Endothelial cell of umbilical vein (primary cell): ENCODE measurements at places on chromosomes 7 and 10. TPM values are rescaled to one million over a fixed set of nuclear protein-coding genes. Genes with fewer than 3 reads are reported as not detected.

DNA sequence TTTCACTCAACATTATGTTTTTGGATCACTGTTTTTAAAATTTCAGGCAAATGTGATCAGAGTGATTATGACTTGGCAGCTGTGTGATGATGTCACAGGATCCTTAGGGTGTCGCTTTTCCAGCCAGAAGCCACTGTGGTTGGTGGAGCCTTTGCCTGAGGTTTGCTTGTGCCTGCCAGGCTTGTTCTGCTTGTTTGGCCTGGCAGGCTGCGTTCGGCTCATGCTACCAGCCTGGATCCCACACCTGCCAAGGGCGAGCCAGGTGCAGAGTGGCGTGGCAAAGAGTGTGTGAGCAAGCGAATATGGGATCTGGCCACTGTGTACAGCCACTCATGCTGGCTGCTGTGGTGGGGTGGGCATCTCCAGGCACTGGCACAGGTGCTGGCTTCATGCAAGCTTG lies 55.7 kb downstream of the ADK start:
- no peak for DNase-seq

DNA sequence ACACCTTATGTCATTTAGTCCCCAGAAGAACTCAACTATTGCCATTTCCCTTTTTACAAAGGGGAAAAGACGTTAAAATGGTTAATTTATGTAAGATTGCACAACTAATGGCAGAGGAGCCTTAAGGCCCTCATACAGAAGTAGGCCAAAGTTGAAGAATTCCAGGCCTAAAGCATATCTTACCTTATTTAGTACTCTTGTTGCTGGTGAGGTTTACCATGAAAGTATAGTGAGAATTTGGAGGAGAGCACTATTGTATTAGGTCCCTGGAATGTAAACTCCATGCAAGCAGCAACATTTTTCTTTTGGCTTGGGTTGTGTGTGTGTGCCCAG lies 731 bp upstream of the CRPPA start:
- no peak for DNase-seq

DNA sequence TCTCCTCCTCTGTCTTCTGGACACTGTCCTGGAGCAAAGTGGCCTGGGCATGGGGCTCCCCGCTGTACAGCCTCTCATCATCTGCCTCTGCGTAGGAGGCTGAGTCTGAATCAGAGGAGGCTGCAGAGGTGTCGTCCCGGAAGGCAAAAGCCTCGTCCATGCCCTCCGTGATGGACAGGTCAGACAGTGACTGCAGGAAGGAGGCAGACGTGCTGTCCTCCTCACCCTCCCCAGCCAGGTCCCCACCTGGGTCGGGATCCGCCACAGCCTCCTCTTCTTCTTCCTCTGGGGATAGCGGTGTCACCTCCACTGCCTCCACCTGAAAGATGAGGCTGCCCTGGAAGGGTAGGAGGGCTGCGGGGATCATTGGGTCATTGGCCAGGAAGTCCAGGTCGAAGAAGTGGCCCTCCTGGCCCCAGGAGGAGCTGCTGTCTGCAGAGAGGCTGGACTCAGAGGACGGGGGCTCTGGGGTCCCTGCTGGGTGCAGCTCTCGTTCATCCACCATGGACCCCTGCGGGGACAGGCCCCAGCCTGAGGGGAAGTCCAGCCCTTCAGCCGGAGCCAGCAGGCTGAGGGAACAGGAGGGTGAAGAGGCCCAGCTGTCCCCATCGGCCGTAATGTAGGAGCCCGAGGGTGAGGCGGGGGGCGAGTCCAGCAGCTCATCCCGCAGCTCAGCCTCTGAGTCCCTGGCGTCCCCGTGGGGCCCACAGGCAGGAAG lies 3.7 kb downstream of the NACAD start:
- no peak for DNase-seq

DNA sequence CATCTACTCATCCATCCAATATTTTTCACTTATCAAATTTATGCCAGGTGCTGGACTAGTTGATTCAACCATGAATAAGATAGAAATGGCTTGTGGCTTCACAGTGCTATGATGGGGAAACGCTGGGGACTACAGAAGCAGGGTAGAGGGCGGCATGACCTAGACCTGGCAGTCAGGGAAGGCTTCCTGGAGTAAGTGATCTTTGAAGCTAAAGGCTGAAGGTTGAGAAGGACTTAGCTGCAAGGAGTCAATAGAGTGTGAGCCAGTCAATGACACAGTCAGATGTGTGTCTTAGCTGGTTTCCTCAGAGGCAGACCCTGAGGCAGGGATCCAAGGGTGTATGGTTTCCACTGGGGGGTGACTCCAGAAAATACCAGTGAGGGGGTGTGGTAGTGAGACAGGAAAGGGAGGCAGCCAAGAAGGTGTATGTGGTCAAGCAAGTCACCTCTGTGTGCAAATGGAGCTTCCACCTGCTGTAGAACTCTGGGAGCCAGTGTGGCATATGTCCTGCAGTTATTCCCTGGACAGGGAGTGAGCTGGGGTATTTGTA lies 10.3 kb downstream of the PRF1 start:
- DNase-seq: no peak

Gene CALML5
- not detected in 2 replicates for polyA plus RNA-seq

Gene FGFR2
- polyA plus RNA-seq: 0.06 TPM in 1 of 2 replicates, not detected in the other

Gene JMJD1C
- polyA plus RNA-seq: 23.9 and 32.1 TPM in 2 replicates

Gene OPN4
- not detected in 2 replicates for polyA plus RNA-seq

Gene VGF
- polyA plus RNA-seq: 0.03 TPM in 1 of 2 replicates, not detected in the other
